Muscle of arm (tissue), 14 donors: ENCODE measurements at places on chromosomes 7 and 10.

DNA sequence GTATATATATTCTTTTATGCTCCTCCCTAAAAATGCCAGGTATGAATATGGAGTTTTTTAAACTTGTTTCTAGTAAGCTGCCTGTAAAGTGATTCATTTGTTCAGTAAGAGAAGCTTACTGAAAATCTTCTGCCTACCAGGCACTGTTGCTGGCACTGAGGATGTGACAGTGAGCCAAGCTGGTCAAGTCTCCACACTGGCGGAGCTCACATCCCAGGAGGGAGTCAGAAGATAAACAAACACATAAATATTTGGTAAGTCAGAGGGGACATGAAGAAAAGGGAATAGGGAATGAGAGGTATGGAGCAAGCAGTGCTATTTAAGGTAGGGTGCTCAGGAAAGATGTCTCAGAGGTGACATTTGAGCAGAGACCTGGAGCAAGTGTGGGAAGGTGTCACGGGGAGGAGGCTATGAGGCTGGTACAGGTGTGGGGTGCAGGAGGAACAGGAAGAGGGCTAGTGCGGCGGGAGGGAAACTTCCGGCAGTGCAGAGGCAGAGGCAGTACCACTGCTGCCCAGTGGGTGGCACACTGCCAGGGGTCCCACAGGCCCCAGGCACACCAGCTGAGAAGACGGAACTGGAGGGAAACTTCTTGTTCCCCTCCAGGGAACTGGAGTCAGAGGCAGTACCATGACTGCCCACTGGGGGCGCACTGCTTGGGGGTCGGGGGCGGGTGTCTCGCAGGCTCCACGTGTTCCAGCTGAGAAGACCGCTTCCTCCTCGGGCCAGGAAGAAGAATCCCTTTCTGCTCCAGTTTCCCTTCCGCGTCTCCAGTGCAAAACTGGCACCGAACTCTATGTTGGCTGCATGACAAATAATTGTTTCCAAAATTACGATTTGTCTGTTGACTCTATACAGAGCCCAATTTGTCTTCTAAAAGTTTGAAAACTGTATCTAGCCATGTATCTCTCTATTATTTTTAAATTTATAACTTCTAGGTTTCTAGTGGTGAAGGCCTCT is 161.0 kb downstream of the TEX36 start:
- no peak for DNase-seq

DNA sequence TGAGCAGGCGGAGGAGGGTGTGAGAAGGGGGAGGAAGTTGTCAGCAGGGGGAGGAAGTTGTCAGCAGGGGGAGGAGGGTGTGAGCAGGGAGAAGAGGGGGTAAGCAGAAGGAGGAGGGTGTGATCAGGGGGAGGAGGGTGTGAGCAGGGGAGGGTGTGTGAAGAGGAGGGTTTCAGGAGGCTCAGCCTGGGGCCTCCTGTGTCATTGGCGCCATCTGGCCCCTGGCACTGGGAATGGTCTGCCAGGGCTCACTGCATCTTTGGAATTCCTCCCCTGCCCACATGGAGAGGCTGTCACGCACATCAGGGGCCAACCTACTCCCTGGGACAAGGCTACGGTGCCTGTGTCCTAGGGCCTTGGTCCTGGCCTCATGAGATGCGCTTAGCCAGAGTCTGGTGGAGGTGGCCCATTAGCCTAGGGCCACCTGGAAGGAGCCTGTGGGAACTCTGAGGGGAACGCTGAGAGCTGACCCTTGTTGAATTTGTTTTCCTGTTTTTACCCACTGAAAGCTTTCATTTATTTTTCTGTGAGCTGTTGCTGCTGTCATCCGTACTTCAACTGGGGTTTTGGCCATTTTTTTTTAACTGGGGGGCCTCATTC is 18.0 kb downstream of the CAMK2B start:
- no peak for DNase-seq

- DNase-seq, result no peak
Observed at GRCh38 chr7:139183251-139183650, 47.8 kb upstream of the UBN2 start.

GRCh38 chr7:142508251-142508650 is 241.0 kb upstream of the PRSS1 start:
- DNase-seq, result no peak

GRCh38 chr10:66943590-66943989 is 17.8 kb downstream of the LRRTM3 start:
- DNase-seq, result no peak

DNA sequence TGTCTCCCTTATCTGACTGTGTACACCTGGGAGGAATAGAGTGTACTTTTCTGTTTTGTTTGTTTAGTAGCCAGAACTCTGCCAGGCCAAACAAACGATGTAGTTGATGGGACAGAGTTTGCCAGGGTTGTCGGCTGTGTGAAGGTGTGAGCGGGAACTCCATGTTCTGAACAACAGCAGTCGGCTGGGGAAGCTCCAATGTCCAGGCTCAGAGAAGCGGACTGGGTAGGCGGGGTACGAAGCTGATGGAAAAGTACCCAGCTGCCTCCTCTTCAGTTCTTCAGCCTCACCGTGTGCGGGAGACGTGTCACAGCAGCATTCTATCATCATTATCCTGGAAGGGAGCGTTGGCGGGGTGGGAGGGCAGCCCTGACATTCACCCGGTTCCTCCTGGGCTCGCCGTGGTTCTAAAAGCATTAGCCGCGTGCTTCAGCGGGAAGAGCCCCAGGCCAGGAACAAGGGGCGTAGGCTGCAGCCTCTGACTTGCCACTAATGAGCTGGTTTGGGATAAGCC is 52.9 kb downstream of the PFKFB3 start:
- DNase-seq, result no peak

- DNase-seq, result no peak
Observed at GRCh38 chr7:132145466-132145865, 430.8 kb downstream of the PLXNA4 start.

DNA sequence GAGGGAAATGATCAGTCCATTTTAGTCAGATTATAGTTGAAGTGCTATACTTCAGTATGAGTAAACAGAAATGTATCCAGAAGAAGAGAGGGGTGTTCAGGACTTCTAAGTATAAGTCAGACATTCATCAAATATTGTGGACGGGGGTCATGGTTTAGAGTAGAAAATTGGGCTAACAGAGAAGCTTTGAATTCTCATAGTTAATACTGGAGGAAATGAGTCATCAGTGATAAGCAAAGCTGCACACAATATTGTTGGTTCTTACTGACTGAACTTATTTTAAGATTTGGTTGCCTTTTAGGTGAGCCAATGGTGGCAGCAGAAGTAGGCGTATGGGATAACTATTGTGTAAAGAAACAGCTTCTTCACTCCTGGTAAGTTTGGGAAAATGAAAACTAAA is 1.7 kb upstream of the SUMF2 start:
- no peak for DNase-seq
